Fibroblast of lung (primary cell): ENCODE measurements at places on chromosomes 3 and 15. TPM values are rescaled to one million over a fixed set of nuclear protein-coding genes. Genes with fewer than 3 reads are reported as not detected.

The ZNF662 gene
- polyA plus RNA-seq, result 0.69 and 1.2 TPM in 2 replicates

GRCh38 chr15:70488002-70488605 lies 275.3 kb downstream of the UACA start:
- peak; percentile 82 for DNase-seq
- H3K36me3 ChIP-seq, result no peaks in the 10 kb centered on the region
- peaks cover 33% of the 10 kb centered on the region for H3K4me1 ChIP-seq
- H3K4me3 ChIP-seq, result no peak overlapping the region
- no peak overlapping the region for H3K27ac ChIP-seq

The CRTAP gene
- 330 and 332 TPM in 2 replicates for polyA plus RNA-seq

- H3K27ac ChIP-seq, result no peak overlapping the region
- H3K36me3 ChIP-seq, result no peaks in the 10 kb centered on the region
- H3K4me1 ChIP-seq, result no peaks in the 10 kb centered on the region
- H3K27me3 ChIP-seq, result no peaks in the 10 kb centered on the region
Observed at GRCh38 chr3:122105626-122106025, 50.5 kb downstream of the CD86 start.

DNA sequence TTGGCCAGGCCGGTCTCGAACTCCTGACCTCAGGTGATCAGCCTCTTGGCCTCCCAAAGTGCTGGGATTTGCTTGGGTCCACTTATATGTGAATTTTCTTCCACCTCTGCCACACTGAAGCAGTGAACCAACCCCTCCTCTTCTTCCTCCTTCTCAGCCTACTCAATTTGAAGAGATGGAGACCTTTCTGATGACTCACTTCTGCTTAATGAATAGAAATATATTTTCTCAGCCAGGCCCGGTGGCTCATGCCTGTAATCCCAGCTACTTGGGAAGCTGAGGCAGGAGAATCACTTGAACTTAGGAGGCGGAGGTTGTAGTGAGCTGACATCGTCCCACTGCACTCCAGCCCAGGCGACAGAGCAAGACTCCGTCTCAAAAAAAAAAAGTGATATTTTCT lies 46.8 kb upstream of the GATM start:
- H3K27me3 ChIP-seq, result no peaks in the 10 kb centered on the region
- H3K36me3 ChIP-seq, result no peaks in the 10 kb centered on the region
- no peaks in the 10 kb centered on the region for H3K4me1 ChIP-seq

The BCHE gene
- polyA plus RNA-seq, result 5.8 and 6.9 TPM in 2 replicates

GRCh38 chr3:132288357-132288756 lies 28.9 kb upstream of the ACP3 start:
- no peaks in the 10 kb centered on the region for H3K27me3 ChIP-seq
- peak; percentile 37 for DNase-seq
- no peak overlapping the region for H3K4me3 ChIP-seq
- peaks cover 5% of the 10 kb centered on the region for H3K4me1 ChIP-seq
- no peak overlapping the region for H3K27ac ChIP-seq

The CAMP gene
- not detected in 2 replicates for polyA plus RNA-seq

- DNase-seq, result no peak
- H3K4me1 ChIP-seq, result peaks cover 2% of the 10 kb centered on the region
- H3K4me3 ChIP-seq, result no peak overlapping the region
- no peaks in the 10 kb centered on the region for H3K36me3 ChIP-seq
Observed at GRCh38 chr3:126748701-126749546, 44.9 kb downstream of the CHCHD6 start.

GRCh38 chr15:58066042-58066867 lies 744 bp upstream of the ALDH1A2 start:
- H3K27ac ChIP-seq, result no peak overlapping the region
- H3K36me3 ChIP-seq, result no peaks in the 10 kb centered on the region
- peak; percentile 20 for DNase-seq
- peaks cover 43% of the 10 kb centered on the region for H3K27me3 ChIP-seq

DNA sequence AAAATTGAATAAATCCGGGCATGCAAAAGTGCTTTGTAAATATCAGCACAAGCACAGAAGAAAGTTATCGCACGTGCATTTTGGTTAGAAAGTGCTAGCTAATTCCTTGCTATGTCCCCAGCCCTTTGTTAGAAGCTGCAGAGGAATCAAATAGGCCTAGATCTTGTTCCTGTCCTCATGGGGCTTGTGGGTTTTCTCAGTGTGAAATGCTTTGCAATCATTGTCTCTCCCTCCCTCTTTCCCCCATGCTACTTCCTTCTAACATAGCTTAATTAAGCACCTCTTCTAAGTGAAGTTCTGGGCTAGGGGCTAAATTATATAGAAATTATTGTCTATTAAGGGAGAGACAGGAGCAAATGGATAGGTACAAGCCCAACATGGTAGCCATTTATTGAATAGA lies 271.7 kb downstream of the RPLP1 start:
- H3K27me3 ChIP-seq, result no peaks in the 10 kb centered on the region
- H3K36me3 ChIP-seq, result no peaks in the 10 kb centered on the region
- no peak overlapping the region for H3K27ac ChIP-seq
- DNase-seq, result no peak
- no peaks in the 10 kb centered on the region for H3K4me1 ChIP-seq
- H3K4me3 ChIP-seq, result no peak overlapping the region

DNA sequence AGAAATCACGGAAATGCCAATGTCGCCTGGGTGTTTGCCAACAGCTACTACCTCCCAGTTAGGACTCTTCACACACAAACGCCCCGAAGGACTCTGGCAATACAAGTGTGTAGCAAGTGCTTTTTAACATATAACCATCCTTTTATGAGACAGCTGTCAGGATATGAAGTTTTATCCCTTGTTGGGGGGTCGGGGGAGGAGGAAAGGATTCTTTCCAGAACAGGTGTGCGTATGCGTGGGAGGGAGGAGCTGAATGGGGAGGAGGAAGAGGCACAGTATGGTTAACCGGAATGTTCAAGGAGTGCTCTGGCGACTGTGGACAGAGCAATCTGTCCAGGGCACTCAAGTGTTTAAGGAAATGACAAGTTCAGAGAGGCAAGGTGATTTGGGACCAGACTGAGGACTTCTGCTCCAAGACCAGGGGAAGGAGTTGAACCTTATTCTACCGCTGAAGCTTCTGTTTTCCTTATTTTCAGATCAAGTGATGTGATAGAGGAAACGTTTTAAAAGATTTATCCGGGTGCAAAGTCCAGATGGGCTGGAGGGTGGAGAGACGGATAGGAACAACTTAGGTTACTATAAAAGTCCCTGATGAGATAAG lies 1.3 kb downstream of the TSPAN3 start:
- H3K4me1 ChIP-seq, result peaks cover 8% of the 10 kb centered on the region
- peaks cover 3% of the 10 kb centered on the region for H3K27me3 ChIP-seq
- H3K27ac ChIP-seq, result peak overlapping the region; percentile 27

GRCh38 chr3:112786002-112786590 lies 60.6 kb downstream of the CD200R1L start:
- H3K27me3 ChIP-seq, result no peaks in the 10 kb centered on the region
- peak; percentile 92 for DNase-seq
- H3K36me3 ChIP-seq, result no peaks in the 10 kb centered on the region
- no peak overlapping the region for H3K27ac ChIP-seq

- no peak overlapping the region for H3K27ac ChIP-seq
- H3K4me3 ChIP-seq, result no peak overlapping the region
- H3K36me3 ChIP-seq, result no peaks in the 10 kb centered on the region
Observed at GRCh38 chr15:96561593-96561992, 231.1 kb downstream of the NR2F2 start.

- DNase-seq, result peak; percentile 82
- H3K4me1 ChIP-seq, result peaks cover 7% of the 10 kb centered on the region
- H3K27me3 ChIP-seq, result no peaks in the 10 kb centered on the region
- no peak overlapping the region for H3K27ac ChIP-seq
- no peak overlapping the region for H3K4me3 ChIP-seq
- no peaks in the 10 kb centered on the region for H3K36me3 ChIP-seq
Observed at GRCh38 chr15:74384881-74385643, 17.6 kb upstream of the CYP11A1 start.

The NR2E3 gene
- 0.05 and 0.08 TPM in 2 replicates for polyA plus RNA-seq

The DALRD3 gene
- 40.2 and 50.8 TPM in 2 replicates for polyA plus RNA-seq

The SLC24A5 gene
- not detected in 2 replicates for polyA plus RNA-seq

- no peak overlapping the region for H3K27ac ChIP-seq
- H3K36me3 ChIP-seq, result no peaks in the 10 kb centered on the region
- H3K4me1 ChIP-seq, result no peaks in the 10 kb centered on the region
- no peaks in the 10 kb centered on the region for H3K27me3 ChIP-seq
Observed at GRCh38 chr3:66703501-66703900, 202.7 kb upstream of the LRIG1 start.

- no peaks in the 10 kb centered on the region for H3K27me3 ChIP-seq
- H3K36me3 ChIP-seq, result no peaks in the 10 kb centered on the region
- DNase-seq, result no peak
- H3K4me1 ChIP-seq, result no peaks in the 10 kb centered on the region
- no peak overlapping the region for H3K27ac ChIP-seq
- H3K4me3 ChIP-seq, result no peak overlapping the region
Observed at GRCh38 chr3:5431811-5432378, 244.4 kb downstream of the EDEM1 start.

DNA sequence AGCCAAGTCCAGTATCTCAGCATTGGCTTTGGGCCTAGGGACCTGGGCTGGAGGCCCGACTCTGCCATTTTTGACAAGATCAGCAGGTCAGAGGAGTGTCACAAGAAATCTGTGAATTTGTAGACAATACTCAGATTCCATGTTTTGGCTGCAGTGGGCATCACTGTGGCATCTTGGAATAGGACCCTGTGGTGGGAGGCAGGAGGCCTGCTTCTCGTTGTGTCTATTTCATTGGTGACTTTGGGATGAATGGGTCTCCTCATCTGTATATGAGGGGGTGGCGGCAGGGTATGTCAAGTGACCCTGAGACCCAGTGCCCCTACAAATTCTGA lies 3.3 kb downstream of the C15orf39 start:
- no peak overlapping the region for H3K4me3 ChIP-seq
- H3K36me3 ChIP-seq, result peaks cover 11% of the 10 kb centered on the region
- H3K27me3 ChIP-seq, result no peaks in the 10 kb centered on the region
- H3K27ac ChIP-seq, result no peak overlapping the region

The MED12L gene
- 0.21 and 0.94 TPM in 2 replicates for polyA plus RNA-seq

The PLD1 gene
- polyA plus RNA-seq, result 3.3 and 10.8 TPM in 2 replicates

The MUC13 gene
- not detected in 2 replicates for polyA plus RNA-seq

- no peak for DNase-seq
- no peaks in the 10 kb centered on the region for H3K4me1 ChIP-seq
- peaks cover 9% of the 10 kb centered on the region for H3K36me3 ChIP-seq
Observed at GRCh38 chr15:43423793-43424192, 52.9 kb downstream of the TUBGCP4 start.

DNA sequence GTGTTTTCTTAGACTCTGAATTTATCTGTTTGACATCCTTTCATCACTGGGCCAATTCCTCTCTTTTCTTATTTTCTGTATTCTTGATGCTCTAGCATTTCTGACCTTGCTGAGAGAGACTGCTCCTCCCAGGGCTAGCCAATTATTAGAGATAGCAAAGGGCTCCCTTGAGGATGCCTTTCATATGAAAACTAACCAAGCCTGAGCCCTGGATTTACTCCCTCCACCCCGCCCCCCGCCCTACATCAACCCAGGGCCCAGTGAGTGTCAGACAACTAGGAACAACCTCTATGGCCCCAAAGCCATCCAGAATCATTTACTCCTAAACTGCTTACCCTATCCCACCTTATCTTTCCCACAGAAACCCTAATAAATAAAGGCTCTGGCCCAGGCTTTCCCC lies 69.7 kb upstream of the LARS2 start:
- no peak overlapping the region for H3K4me3 ChIP-seq
- H3K27ac ChIP-seq, result no peak overlapping the region
- H3K27me3 ChIP-seq, result peaks cover 13% of the 10 kb centered on the region
- H3K4me1 ChIP-seq, result no peaks in the 10 kb centered on the region
- no peak for DNase-seq
- no peaks in the 10 kb centered on the region for H3K36me3 ChIP-seq

DNA sequence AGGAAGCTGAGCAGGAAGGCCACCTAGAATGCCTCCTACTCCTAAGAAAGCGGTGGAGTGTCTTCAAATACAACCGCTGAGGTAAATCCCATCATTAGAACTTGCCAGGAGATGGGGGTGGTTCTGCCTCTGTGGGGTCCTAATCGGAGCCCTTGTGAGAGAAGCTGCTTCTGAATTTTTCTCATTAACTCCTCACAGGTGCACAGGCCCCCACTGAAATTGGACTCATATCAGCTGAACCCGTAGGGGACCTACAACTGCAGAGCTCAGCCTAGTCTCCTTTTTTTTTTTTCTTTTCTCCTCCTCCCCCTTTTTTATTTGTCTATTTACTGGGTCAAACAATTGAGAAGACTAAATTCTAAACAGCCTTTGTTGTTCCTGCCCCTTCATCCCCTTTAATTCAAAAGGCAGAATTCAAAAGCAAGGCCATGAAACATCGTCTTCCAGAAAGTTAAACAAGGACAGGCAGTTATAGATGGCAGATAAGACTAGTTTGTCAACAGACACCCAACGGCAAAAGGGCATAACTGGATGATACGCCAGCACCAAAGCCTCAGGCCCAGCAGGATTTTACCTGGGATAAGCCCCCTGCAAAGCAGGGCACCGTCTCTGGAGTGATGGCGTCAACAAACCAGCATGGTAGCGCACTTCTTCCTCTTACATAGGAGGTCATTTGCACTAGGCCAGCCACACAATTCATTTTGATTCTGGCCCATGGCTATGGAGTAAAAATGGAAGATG lies 213.7 kb upstream of the HES1 start:
- no peak overlapping the region for H3K4me3 ChIP-seq
- no peaks in the 10 kb centered on the region for H3K36me3 ChIP-seq
- DNase-seq, result no peak
- no peak overlapping the region for H3K27ac ChIP-seq

DNA sequence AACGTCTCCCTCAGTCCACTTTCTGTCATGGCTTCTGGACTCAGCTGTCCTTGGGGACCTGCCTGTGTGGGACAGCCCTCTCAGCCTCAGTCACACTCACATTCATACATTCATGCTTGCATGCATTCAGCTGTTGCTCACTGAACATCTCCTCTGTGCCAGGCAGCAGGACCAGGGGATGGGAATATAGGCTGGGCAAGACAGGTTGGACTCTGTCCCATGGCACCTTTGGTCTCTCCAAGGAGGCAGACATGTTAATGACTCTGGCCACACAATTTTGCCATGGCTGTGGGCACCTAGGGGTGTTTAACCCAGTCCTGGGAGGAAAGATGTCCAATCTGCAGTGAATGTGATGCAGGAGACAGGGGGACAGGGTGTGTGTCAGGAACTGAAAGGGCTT lies 7.8 kb upstream of the DNAH1 start:
- no peak overlapping the region for H3K4me3 ChIP-seq
- H3K27me3 ChIP-seq, result no peaks in the 10 kb centered on the region
- H3K27ac ChIP-seq, result no peak overlapping the region
- H3K36me3 ChIP-seq, result no peaks in the 10 kb centered on the region
- no peak for DNase-seq
- H3K4me1 ChIP-seq, result no peaks in the 10 kb centered on the region

- no peak overlapping the region for H3K27ac ChIP-seq
- no peaks in the 10 kb centered on the region for H3K4me1 ChIP-seq
- no peaks in the 10 kb centered on the region for H3K36me3 ChIP-seq
- H3K4me3 ChIP-seq, result no peak overlapping the region
- H3K27me3 ChIP-seq, result no peaks in the 10 kb centered on the region
Observed at GRCh38 chr3:31485196-31485595, 47.5 kb upstream of the STT3B start.
